ENCODE measurements at places on chromosomes 11 and 22.

DNA sequence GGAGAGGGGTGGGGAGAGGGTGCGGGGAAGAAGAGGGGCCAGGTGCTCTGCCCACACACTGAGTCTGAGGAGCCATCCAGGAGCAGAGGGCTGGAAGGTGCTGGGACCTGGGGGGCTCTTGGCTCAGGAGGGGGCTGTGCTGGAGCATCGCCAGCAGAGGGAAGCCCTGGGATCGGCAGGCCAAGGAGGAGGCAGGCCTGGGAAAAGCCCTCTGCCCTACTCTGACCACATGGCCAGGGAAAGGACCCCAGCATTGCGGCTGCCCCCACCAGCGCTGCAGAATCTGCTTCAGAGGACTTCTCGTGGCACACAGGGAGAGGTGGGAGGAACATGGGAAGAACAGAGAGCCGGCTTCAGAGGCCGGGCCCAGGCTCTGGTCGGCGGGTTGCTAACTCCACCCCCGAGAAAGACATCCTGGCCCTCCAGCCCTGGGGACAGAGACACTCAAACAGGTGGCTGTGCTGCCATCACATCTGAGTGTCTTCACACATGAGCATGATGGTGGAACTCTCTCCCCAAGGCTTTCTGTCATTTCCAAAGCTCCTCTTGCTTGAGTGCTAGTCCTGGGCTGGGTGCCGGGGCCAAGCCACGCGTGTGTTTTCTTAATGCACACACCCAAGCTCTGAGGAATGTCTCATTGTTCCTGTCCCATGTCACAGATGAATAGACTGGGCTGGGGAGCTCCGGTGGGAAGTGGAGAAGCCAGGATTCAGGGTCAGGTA lies 1378.0 kb downstream of the BRD1 start:
- DNase-seq: no peak

GRCh38 chr11:19890308-19890707 lies 177.7 kb downstream of the NAV2 start:
- no peak for DNase-seq

DNA sequence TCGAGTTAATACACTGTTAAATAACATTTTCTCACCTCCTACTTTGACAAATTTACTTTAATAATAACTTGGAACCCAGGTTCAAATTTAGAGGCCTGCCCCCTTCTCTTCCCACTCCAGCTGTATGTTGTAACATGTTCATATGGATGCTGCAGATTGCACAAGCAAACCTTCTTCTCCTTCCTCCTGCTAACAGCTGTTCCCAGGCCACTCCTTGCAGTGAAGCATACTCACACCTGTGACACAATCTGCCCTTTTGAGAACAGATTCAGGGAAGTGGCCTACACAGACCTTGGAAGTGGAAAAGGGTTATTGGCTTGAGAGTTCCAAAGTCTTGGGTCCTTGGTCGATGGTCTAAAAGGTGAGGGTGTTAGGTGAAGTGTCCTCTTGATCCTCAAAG lies 131.9 kb downstream of the TEAD1 start:
- no peak for DNase-seq

DNA sequence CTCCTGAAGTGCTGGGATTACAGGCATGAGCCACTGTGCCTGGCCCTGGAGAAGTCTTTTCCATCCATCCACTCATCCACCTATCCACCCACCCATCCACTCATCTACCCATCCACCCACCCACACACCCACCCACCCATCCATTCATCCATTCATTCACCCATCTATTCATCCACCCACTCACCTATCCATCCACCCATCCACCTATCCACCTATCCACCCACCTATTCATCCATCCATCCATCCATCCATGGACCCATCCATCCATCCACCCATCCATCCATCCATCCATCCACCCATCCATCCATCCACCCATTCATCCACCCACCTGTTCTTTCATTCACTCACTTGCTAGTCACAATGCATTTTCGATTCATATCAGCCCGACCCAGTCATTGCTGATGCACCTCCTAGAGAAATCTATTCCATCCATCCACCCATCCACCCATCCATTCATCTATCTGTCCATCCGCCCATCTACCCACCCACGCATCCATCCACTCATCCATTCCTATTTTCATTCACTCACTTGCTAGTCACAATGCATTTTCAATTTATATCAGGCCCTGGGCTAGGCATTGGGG lies 17.7 kb upstream of the SUN2 start:
- no peak for DNase-seq

- DNase-seq: no peak
Measured at GRCh38 chr11:56799691-56800210, 51.3 kb upstream of the OR9G4 start.

DNA sequence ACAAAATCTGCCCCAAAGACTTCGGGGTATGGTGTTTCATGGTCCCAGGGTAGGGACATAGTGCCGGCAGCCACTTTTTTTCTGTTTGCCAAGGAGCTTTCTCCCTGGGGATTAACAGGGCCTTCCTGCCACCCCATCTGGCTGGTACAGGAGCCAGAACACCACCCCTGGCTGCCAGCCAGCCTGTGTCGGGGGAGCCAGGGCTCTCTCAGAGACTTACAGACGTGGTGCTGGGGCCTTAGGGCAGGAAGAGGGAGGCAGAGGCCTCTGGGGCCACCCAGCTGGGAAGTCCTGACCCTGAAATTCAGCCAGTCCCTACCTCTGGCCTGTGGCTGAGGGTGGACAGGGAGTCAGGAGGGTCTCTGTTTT lies 52.4 kb upstream of the CDON start:
- no peak for DNase-seq

DNA sequence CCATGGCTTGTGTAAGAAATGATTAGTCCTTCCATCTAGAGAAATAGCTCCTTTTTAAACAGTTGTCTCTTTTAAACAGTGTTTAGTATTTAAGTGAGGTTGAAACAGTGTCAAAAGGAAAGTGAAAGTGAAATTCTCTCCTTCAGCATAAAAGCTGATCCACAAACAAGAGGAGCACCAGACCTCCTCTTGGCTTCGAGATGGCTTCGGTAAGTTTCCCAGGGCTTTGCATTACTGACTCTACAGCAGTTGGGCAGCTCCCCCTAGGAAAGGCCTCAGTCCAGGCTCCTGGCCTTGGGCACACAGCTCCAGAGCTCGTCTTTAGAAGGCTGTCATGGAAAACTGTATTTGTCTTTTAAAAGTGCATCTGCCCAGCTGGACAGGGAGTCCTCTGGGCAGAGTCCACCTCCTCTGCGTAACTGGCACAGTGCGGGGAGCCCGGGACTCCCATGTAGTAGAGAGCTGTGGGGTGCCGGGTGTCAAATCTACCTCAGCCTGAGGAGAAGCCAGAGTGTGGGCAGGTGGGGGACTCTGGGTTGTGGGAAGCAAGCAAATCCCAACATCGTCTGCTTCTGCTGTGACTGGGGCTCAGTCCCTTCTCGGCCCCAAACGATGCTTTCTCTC lies at the start of gene PLAAT4:
TSS of gene PLAAT4 (plus strand) at position 140 of the 624 bp plus-strand sequence. CDS start at position 201, 61 bp downstream.
- peak; percentile 73 for DNase-seq

DNA sequence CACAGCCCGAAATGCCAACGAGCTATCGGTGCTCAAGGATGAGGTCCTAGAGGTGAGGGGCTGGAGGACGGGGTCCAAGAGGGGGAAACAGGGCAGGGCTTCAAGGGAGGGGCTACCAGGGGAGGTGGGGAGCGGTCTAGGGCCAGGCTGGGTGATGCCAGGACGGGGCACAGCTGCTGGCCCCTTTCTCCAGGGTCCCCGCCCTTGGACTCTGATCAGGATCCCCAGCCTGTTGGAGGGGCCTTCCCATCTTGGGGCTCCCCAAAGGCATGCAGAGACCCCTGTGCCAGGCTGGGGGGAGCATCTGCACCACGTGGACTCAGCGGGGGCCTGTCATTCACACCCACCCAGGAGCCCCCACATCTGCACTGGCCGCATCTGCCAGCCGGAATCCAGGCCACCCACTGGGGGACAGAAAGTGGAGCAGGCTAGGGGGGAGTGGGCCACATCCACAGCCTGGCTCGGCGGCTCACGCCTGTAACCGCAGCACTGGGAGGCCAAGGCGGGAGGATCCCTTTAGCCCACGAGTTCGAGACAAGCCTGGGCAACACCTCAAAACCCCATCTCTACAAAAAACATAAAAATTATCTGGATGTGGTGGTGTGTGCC lies 18.9 kb downstream of the EPS8L2 start:
- no peak for DNase-seq

DNA sequence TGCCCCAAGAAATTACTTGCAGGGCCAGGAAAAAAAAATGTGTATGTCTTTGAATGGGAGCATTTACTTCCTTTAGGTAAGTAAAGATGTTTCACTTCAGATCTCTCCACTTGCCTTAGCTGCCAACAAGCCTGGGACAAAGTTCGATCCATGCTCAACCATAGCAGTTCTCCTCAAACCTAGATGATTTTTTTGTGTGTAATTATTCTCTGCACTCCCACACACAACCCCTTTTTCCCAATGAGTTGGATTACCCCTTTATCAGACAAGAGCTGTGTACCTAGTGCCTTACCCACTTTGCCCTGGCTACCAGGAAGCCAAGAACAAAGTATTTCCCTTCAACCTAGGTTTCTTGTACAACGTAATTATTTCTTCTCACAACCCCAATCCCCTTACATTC lies 35.6 kb downstream of the TPBGL start:
- DNase-seq: no peak

GRCh38 chr11:44709966-44710365 lies 16.8 kb upstream of the TSPAN18 start:
- DNase-seq: no peak

Measured in MM.1S (cell line).